Fibroblast of skin of left quadriceps (primary cell): ENCODE measurements at places on chromosomes 3 and 15.

DNA sequence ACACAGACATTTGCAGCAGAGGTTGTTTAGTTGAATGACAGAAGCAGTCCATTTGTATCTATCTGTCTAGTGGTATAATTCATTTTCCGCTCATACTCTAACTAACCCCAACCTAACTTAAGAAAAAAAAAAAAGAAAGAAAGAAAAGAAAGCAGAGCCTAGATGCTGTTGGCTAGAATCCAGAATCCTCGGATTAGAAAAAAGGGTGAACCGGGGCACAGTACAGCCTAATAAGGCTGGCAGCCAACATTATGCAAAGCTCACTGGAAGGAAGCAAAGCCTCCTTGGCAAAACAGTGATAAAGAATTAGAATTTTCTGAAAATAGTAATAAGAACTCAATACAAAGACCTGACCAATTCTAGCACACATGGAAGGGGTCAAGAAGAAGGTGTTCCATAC, 640.8 kb downstream of the TUSC7 start:
- DNase-seq: no peak

DNA sequence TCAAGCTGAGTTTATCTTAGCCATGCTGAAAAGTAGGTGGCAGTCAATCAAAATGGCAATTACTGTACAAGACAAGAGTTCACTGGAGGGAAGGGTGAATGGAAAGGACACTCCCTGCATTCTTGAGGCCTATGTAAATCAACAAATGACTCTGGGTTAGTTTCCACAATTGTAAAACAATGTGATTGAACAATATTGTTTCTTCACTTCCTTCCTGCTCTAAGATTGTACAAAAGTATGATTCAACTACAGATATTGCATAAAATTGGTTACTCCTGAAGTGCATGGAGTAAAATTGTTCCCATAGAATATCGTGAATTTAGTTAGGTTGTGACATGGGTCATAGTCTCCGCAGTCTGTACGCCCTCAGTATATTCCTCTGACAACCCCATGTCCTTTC, 277.6 kb downstream of the LPP start:
- DNase-seq: no peak

- peak; percentile 13 for DNase-seq
These were observed 38.8 kb upstream of the CLDN18 start for GRCh38 chr3:137970914-137971831.

DNA sequence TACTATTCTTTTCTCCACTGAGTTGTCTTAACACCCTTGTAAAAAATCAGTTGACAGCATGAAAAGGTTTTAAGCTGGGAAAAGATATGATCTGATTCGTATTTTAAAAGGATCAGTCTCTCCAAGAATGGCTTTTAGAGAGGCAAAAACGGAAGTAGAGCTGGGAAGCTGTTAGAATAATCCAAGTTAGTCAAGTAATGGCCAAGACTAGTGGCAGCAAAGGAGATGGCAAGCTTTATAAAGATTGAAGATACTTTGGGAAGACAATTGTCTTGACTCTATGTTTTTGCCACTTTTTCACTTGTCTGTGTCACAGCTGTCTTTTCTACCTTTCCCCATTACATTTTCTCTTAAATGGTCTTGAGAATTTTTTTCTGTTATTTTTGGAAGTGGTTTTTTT, 243.5 kb upstream of the MANF start:
- DNase-seq: no peak

- DNase-seq: no peak
These were observed 436.9 kb upstream of the ZNF717 start for GRCh38 chr3:76222201-76222600.
